ENCODE measurements at places on chromosomes 5 and 9.

- DNase-seq: no peak
Observed at GRCh38 chr9:115167175-115167574, 49.2 kb upstream of the TNC start.

DNA sequence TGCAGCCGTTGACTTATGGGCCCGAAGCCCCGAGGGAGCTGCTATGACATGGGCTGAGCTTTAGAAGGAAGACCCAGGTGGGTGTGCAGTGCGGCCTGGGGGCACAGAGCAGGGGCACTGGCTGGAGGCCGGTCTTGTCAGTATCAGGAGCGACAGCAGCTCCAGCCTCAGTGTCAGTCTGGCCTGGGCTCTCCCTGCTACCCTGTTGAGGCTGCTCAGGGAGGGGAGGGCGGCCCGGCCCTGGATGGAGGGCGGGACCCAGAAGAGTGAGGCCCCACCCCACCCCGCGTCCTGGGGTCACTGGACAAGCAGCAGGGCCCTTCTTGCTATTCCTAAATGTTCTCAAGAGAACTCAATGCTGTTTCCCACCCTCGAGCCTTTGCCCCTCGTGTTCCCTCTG lies 18.0 kb downstream of the GFI1B start:
- no peak for DNase-seq

- DNase-seq: no peak
Observed at GRCh38 chr5:59266410-59266809, 627.1 kb downstream of the PDE4D start.

DNA sequence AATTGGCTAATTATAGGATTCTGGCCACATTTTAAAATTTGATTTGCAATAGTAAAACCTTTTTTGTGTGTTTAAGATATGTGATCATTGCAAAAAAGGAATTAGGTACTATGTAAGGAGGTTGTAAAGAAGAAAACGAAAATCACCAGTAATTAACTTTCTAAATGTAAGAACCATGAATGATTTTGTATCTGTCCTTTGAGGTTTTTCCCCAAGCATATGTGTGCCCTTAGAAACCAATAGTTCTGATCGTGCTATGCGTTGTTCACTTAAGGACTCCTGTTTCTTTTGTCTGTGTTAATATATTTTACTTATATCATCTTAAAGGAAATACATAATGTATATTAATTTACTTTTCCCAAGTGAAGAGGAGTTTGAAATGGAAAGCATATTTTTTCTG lies 410.2 kb downstream of the PSAT1 start:
- no peak for DNase-seq

GRCh38 chr5:1387059-1387755 lies 42.3 kb upstream of the CLPTM1L start:
- DNase-seq: no peak

GRCh38 chr5:21263361-21263760 lies 1275.4 kb upstream of the CDH18 start:
- no peak for DNase-seq

DNA sequence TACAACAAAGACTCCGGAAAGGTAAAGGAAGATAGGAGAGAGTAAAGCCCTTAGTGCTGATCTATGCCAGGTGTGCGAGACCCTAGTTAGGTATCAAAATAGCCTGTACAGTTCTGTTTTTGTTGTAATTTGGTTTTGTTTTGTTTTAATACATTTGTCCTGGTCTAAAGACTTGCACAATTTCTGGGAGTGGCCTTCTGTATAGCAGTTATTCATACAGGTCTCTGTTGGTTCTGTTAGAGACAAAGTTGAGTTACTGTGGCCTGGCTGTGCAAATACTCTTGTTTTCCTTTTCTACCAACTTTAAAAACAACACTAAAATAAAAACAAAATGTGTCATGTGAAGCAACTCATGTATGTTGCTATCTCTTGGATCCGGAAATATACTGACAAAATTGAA lies 163.6 kb downstream of the COMMD10 start:
- DNase-seq: no peak

- no peak for DNase-seq
Observed at GRCh38 chr9:132439153-132439552, 29.1 kb downstream of the CFAP77 start.

DNA sequence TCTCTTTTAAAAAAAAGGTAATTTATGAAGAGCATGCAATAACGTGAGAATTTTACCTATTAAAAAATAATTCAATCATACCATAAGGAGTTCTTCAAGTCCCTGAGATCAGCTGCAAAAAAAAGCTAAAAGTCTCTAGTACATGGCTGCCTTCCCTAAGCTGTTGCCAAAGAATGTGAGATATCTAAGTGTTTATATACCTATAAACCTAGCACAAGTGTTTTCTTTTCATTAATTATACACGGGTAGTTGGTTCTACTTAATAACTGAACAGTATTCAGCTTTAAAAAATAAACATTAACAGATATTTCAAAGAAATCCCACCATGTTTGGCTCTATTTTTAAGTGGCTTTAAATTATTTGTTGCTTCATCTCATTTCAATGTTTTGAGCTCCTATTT lies 25.9 kb downstream of the FNBP1 start:
- no peak for DNase-seq

DNA sequence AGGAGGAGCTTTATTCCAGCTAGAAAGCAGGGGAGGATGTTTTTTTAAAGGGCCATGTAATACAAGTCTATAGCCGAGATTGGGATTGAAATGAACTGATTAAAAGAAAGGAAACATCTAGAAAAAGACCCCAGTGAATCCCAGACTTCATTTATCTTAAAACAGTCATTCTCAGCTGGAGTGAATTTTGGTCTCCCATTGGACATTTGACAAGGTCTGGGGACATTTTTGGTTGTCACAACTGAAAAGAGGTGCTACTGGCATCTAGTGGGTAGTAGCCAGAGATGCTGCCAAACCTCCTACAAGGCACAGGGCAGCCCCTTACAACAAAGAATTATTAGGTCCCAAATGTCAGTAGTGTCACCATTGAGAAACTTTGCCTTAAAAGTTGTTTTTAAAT lies 16.3 kb upstream of the SPINK4 start:
- DNase-seq: no peak
